SK-N-SH (cell line): ENCODE measurements at places on chromosomes 7 and 10. TPM values are rescaled to one million over a fixed set of nuclear protein-coding genes. Genes with fewer than 3 reads are reported as not detected.

Gene LIPF
- 0.06 and 0.07 TPM in 2 replicates for polyA plus RNA-seq

Gene MRC1
- polyA plus RNA-seq = not detected in 2 replicates

Gene OR2A2
- polyA plus RNA-seq = not detected in 2 replicates

Gene WNT2
- polyA plus RNA-seq = 0.05 TPM in 1 of 2 replicates, not detected in the other

Gene ZNF467
- 2.6 and 4.1 TPM in 2 replicates for polyA plus RNA-seq

Gene WASHC2A
- polyA plus RNA-seq = 16.9 and 24.0 TPM in 2 replicates

Gene GTF2IRD1
- 20.2 and 26.4 TPM in 2 replicates for polyA plus RNA-seq

Gene HUS1
- polyA plus RNA-seq = 17.8 and 22.9 TPM in 2 replicates

Gene C7orf57
- polyA plus RNA-seq = 0.41 and 0.71 TPM in 2 replicates

Gene TYW1B
- polyA plus RNA-seq = 1.4 and 1.8 TPM in 2 replicates

Gene PNLIPRP2
- polyA plus RNA-seq = not detected in 2 replicates

Gene PKD2L1
- not detected in 2 replicates for polyA plus RNA-seq

Gene ASB15
- not detected in 2 replicates for polyA plus RNA-seq

Gene BHLHA15
- 0.10 TPM in 1 of 2 replicates, not detected in the other for polyA plus RNA-seq

Gene CCDC172
- not detected in 2 replicates for polyA plus RNA-seq

Gene SORBS1
- 0.36 and 0.60 TPM in 2 replicates for polyA plus RNA-seq

Gene CFAP69
- polyA plus RNA-seq = 2.3 and 2.8 TPM in 2 replicates

Gene CNOT4
- polyA plus RNA-seq = 8.0 and 9.3 TPM in 2 replicates

Gene OR13A1
- not detected in 2 replicates for polyA plus RNA-seq

Gene NUDT13
- polyA plus RNA-seq = 3.4 and 6.0 TPM in 2 replicates

Gene CALML5
- polyA plus RNA-seq = not detected in 2 replicates

Gene C7orf33
- polyA plus RNA-seq = not detected in 2 replicates

Gene ZMIZ1
- polyA plus RNA-seq = 6.6 and 23.5 TPM in 2 replicates

Gene HTR5A
- polyA plus RNA-seq = not detected in 2 replicates

Gene NUTM2D
- polyA plus RNA-seq = 1.5 and 1.7 TPM in 2 replicates

Gene OIT3
- 0.05 TPM in 1 of 2 replicates, not detected in the other for polyA plus RNA-seq

Gene SCART1
- 2.1 and 3.4 TPM in 2 replicates for polyA plus RNA-seq

Gene FAM25A
- polyA plus RNA-seq = not detected in 2 replicates

Gene SPDYE6
- not detected in 2 replicates for polyA plus RNA-seq

Gene CEP55
- polyA plus RNA-seq = 9.8 and 11.3 TPM in 2 replicates

Gene NFE2L3
- polyA plus RNA-seq = 36.1 and 50.8 TPM in 2 replicates

Gene ZNF425
- polyA plus RNA-seq = 1.4 and 1.6 TPM in 2 replicates

Gene TBATA
- not detected in 2 replicates for polyA plus RNA-seq

Gene SLC26A4
- 0.61 and 0.78 TPM in 2 replicates for polyA plus RNA-seq

Gene WNT8B
- polyA plus RNA-seq = 0.18 and 0.28 TPM in 2 replicates

Gene CYP3A5
- 0.25 and 0.31 TPM in 2 replicates for polyA plus RNA-seq

Gene OPALIN
- not detected in 2 replicates for polyA plus RNA-seq
